ENCODE measurements at places on chromosomes 16 and 17.

DNA sequence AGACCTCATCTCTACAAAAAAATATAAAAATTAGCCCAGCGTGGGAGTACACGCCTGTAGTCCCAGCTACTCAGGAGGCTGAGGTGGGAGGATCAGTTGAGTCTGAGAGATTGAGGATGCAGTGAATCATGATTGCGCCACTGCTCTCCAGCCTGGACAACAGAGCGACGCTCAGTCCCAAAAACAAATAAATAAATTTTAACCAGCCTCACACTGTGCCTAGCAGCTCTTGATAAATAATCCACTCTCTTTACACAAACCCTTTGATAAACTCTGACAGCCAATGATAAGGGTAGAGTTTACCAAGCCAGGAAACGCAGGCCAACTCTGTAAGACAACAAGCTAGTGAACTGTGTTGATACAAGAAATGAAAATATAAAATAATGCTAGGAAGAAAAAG lies 32.7 kb downstream of the LITAF start:
- DNase-seq: no peak

DNA sequence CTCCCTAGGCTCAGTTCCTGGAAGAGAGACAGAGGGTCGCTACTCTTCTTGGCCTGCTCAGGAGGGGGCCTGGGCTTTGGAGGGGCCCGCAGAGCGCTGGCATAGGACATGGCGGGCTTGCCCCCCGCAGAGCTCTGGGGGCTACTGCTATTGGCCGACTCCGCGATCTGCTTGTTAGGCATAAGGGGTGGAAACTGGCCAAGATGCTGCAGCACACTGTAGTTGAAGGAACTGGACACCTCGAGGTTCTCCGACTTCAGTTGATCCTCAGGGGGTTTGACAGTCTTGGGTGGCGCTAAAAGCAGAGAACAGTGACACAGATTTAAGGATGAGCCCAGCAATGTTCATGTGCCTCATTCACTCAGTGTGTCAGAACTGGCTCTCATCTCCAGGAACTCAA lies 33.9 kb downstream of the CACNG1 start:
- DNase-seq: no peak

- peak; percentile 49 for DNase-seq
Observed at GRCh38 chr17:7042501-7043181, 1.3 kb downstream of the SLC16A11 start.

- DNase-seq: no peak
Observed at GRCh38 chr16:56262148-56262547, 70.9 kb downstream of the GNAO1 start.

- no peak for DNase-seq
Observed at GRCh38 chr16:46961373-46962353, 11.8 kb downstream of the DNAJA2 start.

DNA sequence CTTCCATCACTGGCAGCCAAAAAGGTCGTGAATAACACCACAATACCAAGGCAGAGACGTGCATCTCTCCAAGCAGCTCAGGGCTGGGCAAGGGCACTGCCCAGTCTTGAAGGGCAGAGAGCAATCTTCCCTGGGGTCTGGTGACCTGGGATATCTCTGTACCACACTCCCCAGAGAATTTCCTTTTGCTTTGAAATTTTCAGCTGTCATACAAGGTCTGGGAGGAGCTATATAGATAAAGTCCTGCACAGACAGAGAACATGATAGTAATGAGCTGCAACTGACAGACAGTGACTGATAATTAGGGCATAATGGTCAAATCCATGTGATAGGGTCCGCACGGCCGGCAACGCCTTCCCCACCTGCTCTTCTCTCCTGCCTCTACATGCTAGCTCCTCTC lies 68.2 kb downstream of the DYNLRB2 start:
- DNase-seq: no peak

- DNase-seq: no peak
Observed at GRCh38 chr17:77875051-77875780, 83.3 kb upstream of the TNRC6C start.

GRCh38 chr16:87684106-87684677 lies 81.6 kb downstream of the KLHDC4 start:
- DNase-seq: no peak

DNA sequence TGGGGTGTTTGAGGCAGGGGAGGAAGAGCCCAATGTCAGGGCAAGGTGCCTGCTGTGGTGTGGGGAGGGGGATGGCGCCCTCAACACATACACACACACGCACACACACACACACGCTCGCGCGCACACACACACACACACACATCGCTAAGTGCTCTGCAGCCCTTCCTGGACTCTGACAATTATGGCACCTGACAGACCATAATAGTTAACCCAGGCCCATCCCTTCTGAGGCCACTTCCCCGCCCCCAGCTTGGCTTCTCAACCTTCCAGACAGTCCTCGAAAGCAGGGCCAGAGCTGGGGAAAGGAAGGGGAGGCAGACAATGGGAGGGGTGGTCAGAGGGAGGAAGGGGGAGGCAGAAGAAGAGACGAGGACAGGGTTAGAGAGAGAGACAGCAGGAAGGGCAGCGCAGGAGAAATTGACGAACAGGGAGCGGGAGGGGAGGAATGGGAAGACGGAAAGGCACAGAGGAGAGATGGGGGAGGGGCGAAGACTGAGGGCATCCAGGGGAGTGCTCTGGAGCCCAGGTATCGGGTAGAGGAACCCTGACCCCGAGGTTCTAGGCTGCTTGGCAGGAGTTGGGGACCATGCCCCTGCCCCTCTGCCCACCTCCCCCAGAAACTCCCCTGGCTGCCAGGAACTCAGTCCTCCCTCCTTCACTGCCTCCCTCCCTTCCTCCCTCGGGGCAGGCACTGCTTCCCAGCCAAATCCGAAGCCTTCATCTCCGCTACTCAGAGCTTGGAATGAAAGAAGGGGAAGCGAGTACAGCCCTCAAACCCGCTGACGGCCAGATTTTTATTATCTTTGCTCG lies 4.0 kb downstream of the SRCIN1 start:
- DNase-seq: no peak

DNA sequence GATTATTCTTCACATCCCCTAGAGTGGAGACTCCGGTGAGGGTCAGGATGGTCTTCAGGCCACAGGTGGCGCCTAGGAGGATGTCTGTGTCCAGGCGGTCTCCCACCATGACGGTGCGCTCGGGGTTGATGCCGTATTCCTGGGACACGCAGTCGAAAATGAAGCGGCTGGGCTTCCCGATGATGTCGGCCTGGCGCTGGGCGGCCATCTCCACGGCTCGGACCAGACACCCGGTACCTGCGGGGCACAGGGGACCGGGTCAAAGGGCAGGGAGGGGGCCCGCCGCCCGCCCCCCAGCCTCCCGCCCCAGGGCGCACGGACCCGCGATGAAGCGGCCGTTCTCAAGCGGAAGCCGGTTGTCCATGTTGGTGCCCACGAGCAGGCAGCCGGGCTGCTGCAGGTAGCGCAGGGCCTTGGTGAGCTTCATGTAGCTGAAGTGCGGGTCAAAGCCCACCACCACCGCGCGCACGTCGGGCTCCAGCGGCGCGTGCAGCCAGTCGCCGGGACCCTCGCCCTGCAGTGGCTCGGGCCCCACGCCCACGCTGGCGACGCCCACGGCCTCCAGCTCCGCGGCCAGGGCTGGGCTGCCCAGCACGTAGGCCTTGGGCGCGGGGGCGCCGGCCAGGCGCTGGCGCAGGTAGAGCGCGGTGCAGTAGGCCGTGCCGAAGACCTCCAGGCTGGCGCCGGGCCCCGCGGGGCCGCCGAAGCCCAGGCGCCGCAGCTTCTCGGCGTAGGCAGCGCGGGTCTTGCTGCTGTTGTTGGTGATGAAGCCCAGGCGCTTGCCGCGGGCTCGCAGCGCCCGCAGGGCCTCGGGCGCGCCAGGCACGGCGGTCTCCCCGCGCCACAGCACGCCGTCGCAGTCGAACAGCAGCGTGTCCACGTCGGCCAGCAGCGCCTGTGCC lies 572 bp downstream of the PGP start:
- DNase-seq: no peak
